ENCODE measurements at places on chromosomes 1 and 21. TPM values are rescaled to one million over a fixed set of nuclear protein-coding genes. Genes with fewer than 3 reads are reported as not detected.
A peak's percentile ranks its signal among the peaks of the same experiment; 100 is the strongest.

- DNase-seq = no peak
- H3K27me3 ChIP-seq = no peaks in the 10 kb centered on the region
- H3K4me3 ChIP-seq = no peak overlapping the region
- peaks cover 9% of the 10 kb centered on the region for H3K4me1 ChIP-seq
- no peaks in the 10 kb centered on the region for H3K36me3 ChIP-seq
Measured at GRCh38 chr21:39041816-39042215, 141.4 kb downstream of the PSMG1 start.

DNA sequence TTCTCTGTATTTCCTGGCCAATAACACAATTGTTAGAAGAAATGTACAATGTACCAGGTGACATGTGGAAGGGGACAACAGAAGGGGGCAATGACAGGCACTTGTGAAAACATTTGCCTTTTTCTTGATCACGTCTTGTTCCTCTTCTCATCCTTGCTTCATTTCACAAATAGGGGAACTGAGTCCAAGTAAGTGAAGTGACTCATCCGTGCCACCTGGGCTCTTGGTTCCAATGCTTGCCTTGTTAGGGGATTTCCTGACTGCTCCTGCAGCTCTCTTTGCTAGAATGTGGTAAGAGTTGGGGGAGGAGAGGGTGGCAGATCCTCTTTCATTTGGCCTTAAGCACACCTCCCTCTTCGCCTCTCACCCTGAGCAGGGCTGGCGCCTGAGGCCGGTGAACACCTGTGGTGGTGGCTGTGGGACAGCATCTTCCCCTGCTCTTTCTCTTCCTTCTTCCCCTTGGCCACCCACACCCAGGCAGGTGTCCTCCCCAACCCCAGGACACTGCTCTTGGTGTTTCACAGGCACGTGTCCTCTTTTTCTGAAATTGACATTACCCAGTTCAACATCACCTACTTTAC lies 2.2 kb upstream of the RHEX start:
- H3K27ac ChIP-seq = peak overlapping the region; percentile 59
- no peaks in the 10 kb centered on the region for H3K36me3 ChIP-seq
- peaks cover 13% of the 10 kb centered on the region for H3K4me1 ChIP-seq
- peak; percentile 48 for DNase-seq

- H3K27ac ChIP-seq = peak overlapping the region; percentile 32
- peaks cover 25% of the 10 kb centered on the region for H3K36me3 ChIP-seq
- no peak overlapping the region for H3K4me3 ChIP-seq
- no peaks in the 10 kb centered on the region for H3K27me3 ChIP-seq
Measured at GRCh38 chr1:89068291-89068690, 3.3 kb upstream of the GBP1 start.

DNA sequence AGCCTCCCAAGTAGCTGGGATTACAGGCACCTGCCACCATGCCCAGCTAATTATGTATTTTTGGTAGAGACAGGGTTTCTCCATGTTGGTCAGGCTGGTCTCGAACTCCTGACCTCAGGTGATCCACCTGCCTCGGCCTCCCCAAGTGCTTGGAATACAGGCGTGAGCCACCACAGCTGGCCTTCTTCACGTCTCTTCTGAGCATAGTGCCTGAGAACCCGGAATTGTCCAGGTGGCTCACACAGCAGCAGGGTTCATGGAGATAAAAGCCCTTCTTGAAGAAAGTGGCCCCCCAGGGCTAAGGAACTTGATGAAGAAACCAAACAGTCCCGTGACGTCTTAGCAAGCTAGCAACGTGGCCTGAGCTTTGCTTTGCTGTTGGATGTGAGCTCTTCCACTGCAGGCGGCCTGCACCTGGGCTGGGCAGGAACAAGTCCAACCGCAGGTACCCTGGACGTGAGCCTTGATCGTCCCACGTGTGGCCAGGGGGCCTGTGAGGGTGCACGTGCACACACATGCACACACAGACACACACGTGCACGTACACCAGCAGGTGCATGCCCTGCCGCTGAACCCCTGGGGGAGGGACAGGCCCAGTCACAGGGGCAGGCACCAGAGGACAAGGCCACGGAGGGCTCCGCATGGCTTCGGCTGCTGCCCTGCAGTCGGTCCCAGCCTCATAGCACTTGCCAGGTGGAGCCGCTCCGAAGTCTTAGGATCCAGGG lies 23.4 kb upstream of the TRAPPC10 start:
- peaks cover 1% of the 10 kb centered on the region for H3K36me3 ChIP-seq
- H3K27me3 ChIP-seq = peaks cover 6% of the 10 kb centered on the region
- no peak overlapping the region for H3K4me3 ChIP-seq

DNA sequence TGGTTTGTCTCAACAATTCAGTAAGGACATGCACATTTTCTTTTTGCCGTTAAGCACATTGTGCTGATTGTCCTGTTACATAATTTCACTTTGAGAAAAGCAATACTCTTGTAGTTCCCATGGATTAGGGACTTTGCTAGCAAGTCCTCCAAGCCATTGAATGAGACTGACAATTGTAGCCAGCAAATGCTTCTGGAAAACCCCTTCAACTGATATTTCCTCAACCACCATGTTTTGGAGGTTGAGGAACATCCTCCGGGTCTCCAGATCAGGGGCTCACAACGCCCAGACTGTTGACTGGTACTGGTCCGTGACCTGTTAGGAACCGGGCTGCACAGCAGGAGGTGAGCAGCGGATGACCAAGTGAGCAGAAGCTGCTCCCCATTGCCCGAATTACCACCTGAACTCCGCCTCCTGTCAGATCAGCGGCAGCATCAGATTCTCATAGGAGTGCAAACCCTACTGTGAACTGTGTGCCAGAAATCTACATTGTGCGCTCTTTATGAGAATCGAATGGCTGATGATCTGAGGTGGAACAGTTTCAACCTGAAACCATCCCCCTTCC lies 24.1 kb downstream of the ACTN2 start:
- no peaks in the 10 kb centered on the region for H3K4me1 ChIP-seq
- DNase-seq = no peak
- no peak overlapping the region for H3K27ac ChIP-seq
- H3K27me3 ChIP-seq = peaks cover 15% of the 10 kb centered on the region

DNA sequence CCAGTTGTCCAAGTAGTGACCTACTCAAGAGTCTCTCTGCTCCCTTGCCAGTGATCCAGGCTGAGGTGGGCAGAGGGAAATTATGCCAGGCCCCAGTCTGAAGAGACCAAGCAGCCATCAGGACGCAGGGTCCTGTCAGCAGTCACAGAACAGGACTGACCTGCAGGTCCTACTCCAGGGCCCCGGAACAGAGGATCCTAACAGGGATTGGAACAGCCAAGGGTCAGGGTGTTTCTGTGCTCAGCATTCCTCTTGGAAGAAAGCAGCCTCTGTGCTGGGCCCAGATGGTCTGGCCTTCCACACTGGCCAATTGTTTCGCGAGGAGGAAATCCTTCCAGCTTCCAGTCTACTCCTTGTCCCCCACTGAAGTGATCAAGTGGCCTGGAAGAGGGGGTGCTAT lies 41.6 kb upstream of the USP1 start:
- DNase-seq = no peak
- no peaks in the 10 kb centered on the region for H3K36me3 ChIP-seq
- H3K4me1 ChIP-seq = no peaks in the 10 kb centered on the region
- H3K4me3 ChIP-seq = no peak overlapping the region
- H3K27me3 ChIP-seq = peaks cover 10% of the 10 kb centered on the region

The TNFRSF4 gene
- 2.4 TPM for total RNA-seq

The FALEC gene
- total RNA-seq = 0.60 TPM

The HES2 gene
- total RNA-seq = 0.34 TPM
